ENCODE measurements at places on chromosomes 4 and X.

GRCh38 chr4:61248705-61249104, 48.6 kb downstream of the ADGRL3 start:
- DNase-seq = no peak

DNA sequence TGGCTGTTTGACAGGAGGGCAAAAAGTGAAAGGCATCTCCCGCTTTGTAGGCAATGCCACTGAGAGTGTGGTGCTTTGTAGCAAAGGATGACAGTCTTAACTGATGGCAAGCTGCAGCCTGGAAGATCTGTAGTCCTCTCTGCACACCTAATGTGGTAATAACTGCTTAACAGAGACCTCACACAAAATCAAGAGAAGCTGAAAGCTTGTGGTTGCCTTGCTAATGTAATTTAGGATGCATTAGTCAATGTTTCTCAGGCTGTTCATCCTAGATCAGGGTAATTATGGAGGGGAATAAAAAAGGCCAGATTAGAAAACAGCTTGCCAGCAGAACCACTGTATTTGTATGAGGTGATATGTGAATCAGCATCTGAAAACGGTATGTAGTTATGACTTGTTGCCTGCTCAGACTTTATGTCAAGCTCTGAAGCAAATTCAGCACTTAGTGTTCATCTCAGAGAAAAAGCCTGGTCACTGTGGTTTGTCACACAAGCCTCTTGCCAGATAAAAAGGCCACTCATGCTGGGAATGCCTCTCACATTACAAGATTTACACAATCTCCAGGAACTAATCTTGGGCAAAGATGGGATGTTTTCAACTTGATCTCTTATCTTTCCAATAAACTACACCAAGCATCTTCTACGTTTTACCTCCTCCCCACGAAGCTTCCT, 130.8 kb downstream of the ENOX2 start:
- no peak for DNase-seq

DNA sequence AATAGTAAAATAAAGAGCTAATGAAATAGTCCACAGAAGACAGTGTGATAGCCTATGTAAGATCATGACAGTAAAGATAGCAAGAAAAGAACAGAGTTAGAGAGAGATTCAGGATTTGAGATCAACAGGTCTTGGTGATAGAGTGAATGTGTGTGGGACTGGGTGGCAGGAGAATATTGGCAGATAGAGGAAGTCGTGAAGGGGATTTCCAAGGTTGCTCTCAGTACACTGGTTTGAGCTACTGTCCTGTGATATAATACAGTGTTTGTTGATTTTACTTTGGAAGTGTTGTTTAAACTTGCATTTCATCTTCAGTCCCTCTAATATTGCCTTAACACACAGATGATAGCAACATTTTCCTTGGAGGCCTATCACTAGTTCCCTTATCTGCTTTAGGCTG, 44.1 kb downstream of the DTHD1 start:
- DNase-seq = no peak

GRCh38 chrX:70446380-70447350, 2.0 kb downstream of the DLG3 start:
- no peak for DNase-seq

DNA sequence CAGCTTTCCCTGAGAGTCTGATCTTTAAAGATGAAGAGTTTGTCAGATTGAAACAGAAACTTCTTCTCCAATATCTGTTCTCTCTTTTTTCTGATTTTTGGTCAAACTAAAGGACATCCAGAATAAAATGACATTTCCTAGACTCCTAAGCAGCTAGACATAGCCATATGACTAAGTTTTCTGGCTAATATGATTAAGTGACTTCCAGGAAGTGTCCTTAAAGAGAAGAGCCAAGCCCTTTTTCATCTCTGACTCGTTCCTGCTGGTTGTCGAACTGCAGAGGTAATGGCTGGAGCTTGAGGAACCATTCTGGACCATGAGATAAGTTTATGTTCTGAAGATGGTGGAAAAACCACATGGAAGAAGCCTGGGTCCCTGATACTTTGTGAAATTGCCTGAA, 546.0 kb downstream of the BCOR start:
- DNase-seq = no peak

DNA sequence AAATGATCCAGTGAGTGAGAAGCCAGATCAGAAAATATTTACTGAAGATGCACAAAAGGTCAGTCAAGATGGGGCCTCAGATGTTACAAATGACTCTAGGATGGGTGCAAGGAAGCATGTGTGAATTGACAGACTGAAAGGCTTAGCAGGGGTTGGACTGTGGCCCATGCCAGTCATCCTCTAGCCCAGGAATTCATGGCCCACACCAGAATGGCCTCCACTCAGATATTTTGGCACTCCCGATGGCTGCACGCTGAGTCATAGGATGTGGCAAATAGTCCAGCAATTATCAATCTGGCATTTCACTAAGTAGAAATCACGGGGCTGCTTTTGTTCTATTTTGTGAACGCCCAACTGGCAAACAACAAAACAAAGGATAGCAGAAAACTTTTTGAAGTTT, 406.5 kb downstream of the IQCM start:
- no peak for DNase-seq

GRCh38 chr4:162356181-162356580, 192.4 kb upstream of the FSTL5 start:
- no peak for DNase-seq

GRCh38 chr4:84171871-84172270, 327.2 kb downstream of the NKX6-1 start:
- DNase-seq = no peak
